ENCODE measurements at places on chromosomes 1 and 21.

- peak; percentile 68 for DNase-seq
These were observed 7.3 kb downstream of the SYNC start for GRCh38 chr1:32695098-32695904.

- DNase-seq: no peak
These were observed 196.5 kb downstream of the TPR start for GRCh38 chr1:186178426-186179043.

GRCh38 chr1:110495926-110496600, 22.9 kb downstream of the KCNA10 start:
- peak; percentile 86 for DNase-seq

- no peak for DNase-seq
These were observed 167.3 kb upstream of the C8B start for GRCh38 chr1:57132993-57133622.

- no peak for DNase-seq
These were observed 1019.6 kb downstream of the PLA2G4A start for GRCh38 chr1:187848321-187848720.

DNA sequence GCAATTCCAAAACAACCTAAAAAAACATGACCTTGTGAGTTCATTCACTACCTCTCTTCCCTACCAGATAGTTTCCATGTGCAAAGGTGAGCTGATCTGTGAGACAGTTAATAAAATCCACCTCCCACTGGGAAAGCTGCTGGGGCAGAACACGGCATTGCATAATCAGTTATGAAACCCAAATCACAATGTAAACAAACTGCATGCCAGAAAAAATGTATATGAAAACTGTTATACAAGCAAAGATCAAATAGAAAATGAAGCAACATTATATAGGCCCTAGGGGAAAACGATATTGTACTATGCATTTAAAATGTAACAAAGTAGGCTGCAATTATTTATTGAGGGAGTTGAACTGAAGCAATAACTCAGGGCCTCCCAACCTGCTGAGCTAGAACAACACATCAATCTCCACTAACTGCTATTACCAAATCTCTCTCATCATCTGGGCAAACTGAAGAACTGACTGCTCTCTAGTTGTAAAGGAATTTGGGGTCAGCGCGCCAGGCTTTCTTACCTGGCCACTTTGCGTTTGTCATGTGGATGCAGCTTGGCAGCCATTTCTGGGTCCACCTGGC, 31.0 kb downstream of the TRIT1 start:
- DNase-seq: no peak

- no peak for DNase-seq
These were observed 564.4 kb downstream of the MATN1 start for GRCh38 chr1:30159015-30159414.

GRCh38 chr1:6145864-6146410, 34.2 kb downstream of the CHD5 start:
- no peak for DNase-seq

GRCh38 chr1:245997471-245998258, 509.4 kb downstream of the SMYD3 start:
- peak; percentile 36 for DNase-seq

DNA sequence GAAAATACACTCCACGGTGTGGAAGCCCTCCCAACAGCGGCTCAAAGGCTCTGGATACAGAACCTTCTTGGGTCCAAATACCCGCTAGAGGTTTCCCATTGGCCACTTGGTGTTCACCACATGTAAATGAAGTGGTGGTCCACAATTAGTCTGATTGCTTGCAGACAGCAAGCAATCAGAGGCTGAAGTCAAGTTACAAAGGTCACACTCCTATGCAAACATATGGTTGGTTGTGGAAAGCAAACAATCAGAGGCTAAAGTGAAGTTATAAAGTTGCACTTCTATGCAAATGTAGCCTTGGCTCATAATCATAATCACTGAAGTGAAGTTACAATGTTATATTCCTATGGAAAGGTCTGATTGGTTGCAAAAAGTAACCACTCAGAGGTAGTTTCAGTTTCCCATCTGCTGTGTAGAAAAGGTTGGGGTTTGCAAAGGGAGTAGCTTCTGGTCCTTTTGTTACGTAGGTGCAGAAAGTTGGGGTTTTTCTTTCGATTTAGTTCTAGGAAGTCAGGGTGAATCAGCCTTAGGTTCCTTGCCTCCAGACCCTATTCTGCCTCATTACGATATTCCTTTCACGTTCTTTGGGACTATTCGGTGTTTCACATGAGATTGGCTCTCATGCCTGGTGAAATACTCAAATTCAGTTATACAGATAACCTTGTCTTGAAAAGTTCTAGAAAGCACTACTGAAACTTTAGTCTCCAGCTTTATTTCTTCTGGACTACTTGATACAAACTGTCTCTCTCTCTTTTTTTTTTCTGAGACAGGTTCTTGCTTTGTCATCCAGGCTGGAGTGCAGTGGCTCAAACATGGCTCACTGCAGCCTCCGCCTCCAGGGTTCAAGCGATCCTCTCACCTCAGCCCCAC, 36.7 kb upstream of the MTF2 start:
- DNase-seq: no peak

- DNase-seq: no peak
These were observed 54.7 kb upstream of the CLDN14 start for GRCh38 chr21:36534656-36535055.

- DNase-seq: peak; percentile 70
These were observed 4.1 kb downstream of the PYCR2 start for GRCh38 chr1:225919906-225920305.

- DNase-seq: no peak
These were observed 33.9 kb downstream of the TMEM63A start for GRCh38 chr1:225848030-225848955.

GRCh38 chr1:162626761-162627160, 5.5 kb upstream of the DDR2 start:
- no peak for DNase-seq

DNA sequence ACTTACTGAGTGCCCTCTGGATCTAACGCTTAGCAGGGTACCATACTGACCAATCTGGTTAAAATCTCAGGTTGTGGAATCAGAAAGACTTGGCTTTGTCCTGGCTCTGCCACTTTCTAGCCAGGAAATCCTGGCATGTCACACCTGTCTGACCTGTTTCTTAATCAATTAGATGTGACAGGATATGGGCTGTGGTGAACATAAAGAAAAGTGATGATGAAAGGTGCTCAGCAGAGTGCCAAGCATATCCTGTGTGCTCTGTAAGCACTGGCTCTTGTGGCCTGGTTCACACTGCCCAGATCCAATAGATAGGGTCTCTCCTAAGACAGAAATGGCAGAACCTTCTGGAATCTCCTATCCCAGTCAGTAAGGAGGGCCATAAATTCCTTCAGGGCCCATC, 53.9 kb downstream of the PHC2 start:
- no peak for DNase-seq

DNA sequence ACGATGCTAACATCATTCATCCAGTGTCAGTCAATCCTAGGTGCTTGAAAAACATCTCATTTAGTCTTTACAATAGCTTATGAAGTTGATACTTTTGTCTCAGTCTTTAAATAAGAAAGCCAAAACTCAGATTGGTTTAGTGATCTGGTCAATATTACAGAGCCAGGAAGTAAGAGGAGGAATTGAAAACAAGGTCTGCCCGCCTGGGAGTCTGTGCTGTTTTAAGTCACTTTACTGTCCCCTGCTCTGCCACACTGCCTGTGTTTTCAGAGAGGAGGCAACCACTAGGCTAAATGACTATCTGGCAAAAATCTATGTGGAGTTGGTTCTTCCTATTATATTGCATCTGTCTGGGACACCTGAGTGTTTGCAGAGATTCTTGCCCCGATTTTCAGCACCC, 62.3 kb downstream of the ST6GALNAC3 start:
- DNase-seq: no peak

DNA sequence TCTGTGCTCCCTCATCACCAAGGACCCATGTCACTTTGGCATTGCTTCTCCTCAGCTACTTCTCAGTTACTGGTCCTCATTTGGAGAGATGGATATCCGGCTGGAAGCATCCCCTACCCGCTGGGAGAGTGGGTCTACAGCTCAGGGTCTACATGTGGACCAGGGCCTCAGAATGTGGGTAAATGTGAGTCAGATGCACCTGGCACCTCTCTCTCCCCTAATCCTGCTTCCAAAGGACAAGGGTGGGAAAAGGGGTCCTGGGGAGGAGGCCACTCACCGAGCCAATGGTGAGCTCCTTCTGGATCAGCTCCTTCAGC, 908 bp downstream of the S100A6 start:
- no peak for DNase-seq

- DNase-seq: no peak
These were observed 6.0 kb downstream of the EDARADD start for GRCh38 chr1:236400061-236400603.

DNA sequence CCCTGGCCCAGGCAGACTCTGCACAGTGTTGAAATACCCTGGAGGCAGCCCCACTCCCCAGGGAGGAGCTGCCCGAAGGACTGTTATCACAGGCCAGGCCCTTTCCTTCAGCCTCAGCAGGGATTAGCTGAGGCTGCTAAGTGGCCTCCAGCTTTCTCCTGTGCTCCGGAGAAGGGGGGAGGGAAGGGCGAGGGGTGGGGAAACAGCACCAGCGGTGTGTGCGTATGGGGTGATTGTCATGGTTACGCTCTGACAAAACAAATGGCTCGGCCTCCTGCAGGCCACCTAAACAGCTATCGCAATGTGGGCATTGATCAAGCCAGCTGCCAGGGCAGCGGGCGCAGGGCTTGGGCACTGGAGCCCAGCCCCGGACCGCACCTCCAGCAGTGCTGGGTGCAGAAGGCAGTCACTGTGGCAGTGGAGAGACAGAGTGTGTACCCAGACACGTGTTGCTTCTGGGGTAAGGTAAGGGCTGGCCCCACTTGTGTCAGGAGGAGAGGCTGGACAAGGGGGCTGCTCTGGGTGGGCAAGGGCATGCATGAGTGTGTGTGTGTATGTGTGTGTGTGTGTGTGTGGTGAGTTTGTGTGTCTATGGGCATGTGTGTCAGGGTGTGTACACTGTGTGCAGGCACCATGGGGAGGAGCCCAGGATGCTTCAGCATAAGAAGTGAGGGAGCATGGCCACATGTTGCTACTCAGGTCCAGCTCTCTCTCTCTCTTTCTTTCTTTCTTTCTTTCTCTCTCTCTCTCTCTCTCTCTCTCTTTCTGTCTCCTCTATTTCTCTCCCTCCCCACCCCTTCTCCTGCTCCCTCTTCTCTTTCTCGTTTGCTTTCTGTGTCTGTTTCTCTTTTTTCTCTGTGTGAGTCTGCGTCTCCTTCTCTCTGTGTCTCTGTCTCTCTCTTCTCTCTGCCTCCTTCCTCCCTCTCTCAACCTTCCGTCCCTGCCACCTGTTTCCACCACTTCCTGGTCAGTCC, at the start of gene VWA5B1:
Gene VWA5B1, plus strand, starts transcription at position 252 of the 974 bp plus-strand sequence. CDS start 19,727 bp downstream, outside the sequence.
- no peak for DNase-seq

All from AG08396 (cell line).